ENCODE measurements at places on chromosomes 7 and 10.

DNA sequence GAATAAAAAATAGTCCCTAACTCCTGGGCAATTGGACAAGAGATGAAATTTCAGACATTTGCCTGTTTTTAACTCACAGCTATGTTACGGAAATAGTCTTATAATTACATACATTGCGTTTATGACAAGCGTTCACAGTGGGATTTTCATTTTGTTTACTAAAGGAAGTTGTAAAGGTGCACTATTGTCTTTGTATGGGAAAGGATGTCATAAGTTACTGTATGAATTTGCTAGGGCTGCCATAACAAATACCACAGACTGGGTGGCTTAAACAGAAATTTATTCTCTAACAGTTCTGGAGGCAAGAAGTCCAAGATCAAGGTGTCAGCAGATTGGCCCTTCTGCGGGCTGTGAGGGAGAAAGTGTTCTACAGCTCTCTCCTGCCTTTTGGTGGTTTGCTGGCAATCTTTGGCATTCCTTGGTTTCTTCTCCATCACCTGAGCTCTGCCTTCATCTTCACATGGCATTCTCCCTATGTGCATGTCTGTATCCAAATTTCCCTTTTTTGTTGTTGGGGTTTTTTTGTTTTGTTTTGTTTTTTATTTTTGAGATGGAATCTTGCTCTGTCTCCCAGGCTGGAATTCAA lies 5.6 kb downstream of the NFE2L3 start:
- DNase-seq = no peak

GRCh38 chr10:62772186-62772974 lies 32.1 kb upstream of the ADO start:
- DNase-seq = no peak

GRCh38 chr10:132884691-132885271 lies 57.6 kb downstream of the CFAP46 start:
- no peak for DNase-seq

- DNase-seq = no peak
These were observed 270.5 kb upstream of the ETV1 start for GRCh38 chr7:14260011-14260410.

DNA sequence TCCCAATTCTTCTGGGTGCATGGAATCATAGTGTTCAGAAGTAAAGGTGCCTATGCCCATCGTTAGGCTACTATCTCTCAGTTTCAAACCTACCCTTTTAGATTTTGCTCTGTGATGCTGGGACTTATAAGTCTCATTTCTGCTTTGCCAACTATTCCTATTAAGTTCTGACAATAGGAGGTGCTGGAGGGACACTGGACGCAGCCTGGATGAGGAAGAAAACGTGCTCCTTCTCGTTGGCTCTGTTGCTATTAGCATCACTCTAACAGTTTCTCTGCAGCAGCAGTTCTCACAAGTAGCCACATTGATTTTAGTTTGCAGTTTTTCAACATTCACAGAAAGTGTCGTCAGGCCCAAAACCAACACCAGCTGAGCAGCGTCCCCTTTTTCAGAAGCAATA lies 72.4 kb downstream of the ABCC2 start:
- DNase-seq = no peak

DNA sequence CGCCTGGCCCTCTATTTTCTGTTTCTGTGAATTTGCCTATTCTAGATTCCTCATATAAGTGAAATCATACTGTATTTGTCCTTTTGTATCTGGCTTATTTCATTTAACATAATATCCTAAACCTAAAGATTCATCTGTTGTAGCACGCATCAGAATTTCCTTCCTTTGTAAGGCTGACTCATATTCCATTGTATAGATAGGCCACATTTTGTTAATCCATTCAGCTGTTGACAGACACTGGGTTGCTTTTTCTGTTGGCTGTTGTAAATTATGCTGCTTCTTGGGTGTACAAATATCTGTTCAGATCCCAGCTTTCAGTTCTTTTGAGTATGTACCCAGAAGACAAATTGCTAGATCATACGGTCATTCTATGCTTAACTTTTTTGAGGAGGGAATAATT lies 28.8 kb upstream of the CUL1 start:
- DNase-seq = no peak

- DNase-seq = no peak
These were observed 81.2 kb upstream of the PPIF start for GRCh38 chr10:79266084-79266483.

- no peak for DNase-seq
These were observed 91.9 kb downstream of the GPAM start for GRCh38 chr10:112091703-112092102.

DNA sequence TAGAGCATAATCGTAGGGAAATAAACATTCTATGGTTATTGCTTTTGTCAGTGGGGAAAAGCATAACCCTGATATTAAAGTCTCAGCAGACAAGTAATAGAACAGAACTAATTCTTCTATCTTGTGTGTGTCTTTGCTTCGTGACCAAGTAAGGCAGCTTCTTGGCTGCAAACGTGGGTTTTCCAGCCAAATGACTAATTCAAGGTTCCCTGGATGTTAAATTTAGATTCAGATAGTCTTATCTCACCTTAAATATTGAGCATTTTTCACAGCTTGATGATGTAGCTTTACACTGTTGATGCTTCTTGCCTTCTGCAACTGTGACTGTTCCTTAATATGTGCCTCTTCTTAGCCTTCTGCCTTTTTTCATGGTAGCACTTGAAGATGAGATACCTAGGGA lies 113.0 kb downstream of the EXOC4 start:
- DNase-seq = no peak

DNA sequence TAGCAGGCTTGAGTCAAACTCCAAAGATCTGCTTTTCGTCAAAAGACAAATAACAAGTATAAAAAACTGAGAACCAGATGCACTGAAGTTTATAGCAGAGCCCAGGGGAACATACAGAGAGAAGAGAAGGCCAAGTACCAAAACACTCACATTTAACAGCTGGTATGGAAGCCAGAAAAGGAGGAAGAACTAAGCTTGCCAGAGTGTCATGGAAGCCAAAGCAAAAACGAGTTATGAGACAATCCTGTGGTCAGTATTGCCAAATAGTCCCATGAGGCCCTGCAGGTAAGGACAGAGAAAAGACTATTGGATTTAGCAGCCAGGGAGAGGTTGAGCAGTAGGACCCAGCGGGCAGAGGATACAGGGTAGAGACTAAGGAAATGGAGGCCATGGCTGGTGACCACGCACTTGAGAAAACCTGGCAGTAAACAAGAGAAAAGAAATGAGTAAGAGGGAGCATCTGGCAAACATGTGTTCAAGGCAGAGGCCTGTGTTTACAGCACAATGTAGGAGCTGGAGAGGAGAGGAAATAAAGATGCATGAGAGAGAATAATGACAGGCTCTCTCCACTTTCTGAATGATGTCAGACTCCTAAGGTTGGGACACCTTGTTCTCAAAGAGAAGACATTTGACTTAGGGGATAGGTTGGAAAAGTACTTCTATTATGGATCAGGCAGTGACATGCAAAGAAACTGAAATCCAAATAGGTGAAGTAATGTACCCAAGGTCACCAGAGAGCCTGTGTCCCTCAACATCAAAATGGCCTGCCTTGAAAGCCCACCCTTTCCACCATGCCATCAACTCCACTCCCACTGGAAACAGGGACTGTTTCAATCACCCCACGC lies 9.1 kb downstream of the CREB3L2 start:
- DNase-seq = no peak

- no peak for DNase-seq
These were observed 28.4 kb upstream of the CDK13 start for GRCh38 chr7:39921506-39922175.

GRCh38 chr7:24869572-24869971 lies 110.4 kb downstream of the OSBPL3 start:
- no peak for DNase-seq

DNA sequence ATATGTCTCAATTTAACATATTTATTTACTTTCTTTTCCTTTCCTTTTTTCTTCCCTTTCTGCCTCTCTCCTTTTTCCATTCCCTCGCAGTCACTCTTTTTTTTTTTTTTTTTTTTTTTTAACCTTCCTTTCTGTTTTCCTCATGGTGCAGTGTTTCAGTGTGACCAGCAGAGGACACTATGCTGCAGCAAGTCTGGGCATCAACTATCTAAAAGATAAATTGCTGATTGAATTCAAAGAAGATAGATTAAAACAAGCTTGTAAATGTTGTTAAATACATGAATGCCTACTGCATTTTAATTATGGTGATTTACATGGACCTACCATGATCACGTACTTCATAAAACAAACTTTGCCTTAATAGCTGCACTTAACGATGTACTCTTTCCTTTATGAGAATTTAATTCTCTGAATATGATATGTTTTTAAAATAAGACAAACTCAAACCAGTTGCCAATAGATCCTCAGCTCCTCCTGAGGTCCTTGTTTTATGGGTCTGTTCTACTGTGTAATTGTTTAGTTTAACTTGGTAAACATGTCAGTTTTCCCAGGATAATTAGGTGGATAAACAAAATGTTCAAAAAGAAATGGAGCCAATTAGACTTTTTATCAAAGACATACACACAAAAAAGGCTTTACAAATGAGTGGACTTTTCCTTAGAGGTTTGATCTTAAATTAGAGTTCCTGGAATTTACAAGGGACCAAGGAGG lies 101.0 kb upstream of the AGR3 start:
- no peak for DNase-seq

DNA sequence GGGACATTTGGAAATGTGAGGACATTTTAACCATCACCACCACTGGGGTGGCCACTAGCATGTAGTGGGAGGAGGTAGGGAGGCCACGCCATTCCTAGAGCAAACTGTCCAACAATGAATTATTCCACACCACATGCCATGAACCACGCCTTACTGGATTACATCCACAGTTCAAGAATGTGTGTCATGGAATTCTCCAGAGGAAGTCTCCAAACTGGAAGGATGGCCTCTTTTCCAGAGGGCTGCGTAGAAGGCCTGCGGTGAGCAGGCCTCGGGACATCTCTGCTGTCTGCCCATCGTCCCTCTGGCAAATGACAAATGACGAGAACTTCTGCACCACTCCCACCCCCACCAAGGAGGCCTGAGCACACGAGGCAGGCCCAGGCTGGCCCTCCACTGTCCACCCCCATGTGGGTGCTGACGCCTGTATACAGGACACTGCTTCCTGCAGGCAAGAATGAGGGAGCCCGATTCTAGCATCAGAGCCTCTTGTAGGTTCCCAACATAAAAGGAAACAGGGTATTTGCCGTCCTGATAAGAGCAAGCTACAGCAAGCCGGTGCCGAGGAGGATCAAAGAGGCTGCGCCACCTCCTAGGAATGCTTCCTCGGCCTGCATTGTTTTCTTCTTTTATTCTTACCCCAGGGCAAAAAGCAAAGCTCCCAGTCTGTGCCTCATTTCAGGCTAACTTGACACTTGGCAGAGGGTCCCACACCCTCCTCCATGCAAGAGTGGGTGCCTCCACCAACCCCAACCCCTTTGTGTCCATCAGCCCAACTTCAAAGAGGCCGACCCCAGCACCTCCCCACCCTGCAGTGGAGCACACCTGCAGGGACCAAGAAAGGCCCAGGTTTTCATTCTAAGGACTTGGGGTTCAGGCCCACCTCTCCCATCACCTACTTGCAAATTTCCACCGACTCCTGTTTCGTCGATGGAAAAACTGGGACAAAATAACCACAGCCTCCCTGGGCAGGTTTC lies 23.9 kb downstream of the TNS3 start:
- no peak for DNase-seq

GRCh38 chr10:51675088-51675487 lies 24.3 kb downstream of the CSTF2T start:
- no peak for DNase-seq

GRCh38 chr10:69533658-69534057 lies 39.6 kb downstream of the NEUROG3 start:
- no peak for DNase-seq

GRCh38 chr7:28070297-28071055 lies 110.1 kb downstream of the JAZF1 start:
- no peak for DNase-seq

GRCh38 chr7:15396210-15397158 lies 165.3 kb downstream of the AGMO start:
- DNase-seq = no peak

- no peak for DNase-seq
These were observed 1.4 kb downstream of the ETV1 start for GRCh38 chr7:13988065-13988464.

GRCh38 chr7:47280114-47280513 lies 301.8 kb downstream of the TNS3 start:
- no peak for DNase-seq

GRCh38 chr10:132106431-132106830 lies 40.7 kb downstream of the JAKMIP3 start:
- no peak for DNase-seq

GRCh38 chr10:129259128-129259815 lies 207.8 kb upstream of the MGMT start:
- no peak for DNase-seq

DNA sequence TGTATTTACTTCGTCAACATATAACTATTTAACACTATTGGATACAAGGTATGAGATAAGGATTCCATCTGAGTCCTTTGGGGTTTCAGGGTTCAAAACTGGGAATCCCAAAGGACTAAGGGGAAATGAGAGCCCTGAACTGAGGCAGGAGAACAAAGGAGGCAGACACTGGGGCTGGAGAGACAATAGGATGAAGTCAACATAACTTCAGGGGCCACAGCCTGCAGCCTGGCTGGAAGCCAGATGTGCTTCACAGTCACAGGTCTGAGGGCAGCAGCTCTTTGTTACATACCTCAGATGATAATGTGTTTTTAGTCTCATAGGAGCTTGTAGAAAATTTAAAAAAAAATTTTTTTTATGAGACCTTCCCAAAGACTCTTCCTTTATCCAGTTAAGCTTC lies 73.3 kb downstream of the NRF1 start:
- no peak for DNase-seq

DNA sequence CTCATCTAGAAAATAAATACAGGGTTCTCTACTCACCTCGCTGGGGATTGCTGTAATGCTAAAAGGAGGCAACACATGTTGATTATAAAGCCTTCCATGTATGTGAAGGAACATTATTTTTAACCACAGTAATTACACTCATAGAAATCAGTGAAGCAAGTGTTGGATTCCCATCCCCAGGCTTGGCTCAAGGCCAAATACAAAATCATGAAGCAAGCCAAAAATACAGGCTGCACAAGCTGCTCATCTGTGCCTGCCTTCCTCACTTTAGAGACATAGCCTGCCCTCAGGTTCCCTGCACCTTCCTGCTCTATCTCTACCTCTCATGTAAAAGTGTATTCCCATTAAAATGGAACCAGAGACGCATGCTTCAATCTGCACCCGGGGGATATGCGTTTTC lies 1077.1 kb upstream of the C7orf33 start:
- no peak for DNase-seq

DNA sequence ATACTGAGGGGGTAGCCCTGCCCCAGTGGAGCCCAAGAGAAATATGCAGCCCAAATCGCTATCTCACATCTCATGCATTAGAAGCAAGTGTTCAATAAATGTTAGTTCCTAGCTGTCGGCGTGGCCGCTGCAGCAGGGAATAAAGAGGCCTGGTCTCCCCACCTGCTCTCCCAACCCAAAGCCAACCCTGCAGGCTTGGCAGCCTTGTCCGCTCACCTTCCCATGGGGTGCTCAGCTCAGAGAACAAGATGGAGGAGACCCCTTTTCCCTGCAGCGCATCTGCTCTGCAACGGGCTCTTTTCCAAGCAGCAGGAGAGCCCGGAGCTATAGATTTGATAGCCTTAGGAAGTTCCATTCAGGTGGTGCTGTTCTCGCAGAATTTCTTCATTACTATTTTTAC lies 12.0 kb upstream of the DOCK1 start:
- DNase-seq = no peak

GRCh38 chr10:3208481-3209406 lies 36.2 kb upstream of the PITRM1 start:
- DNase-seq = no peak

GRCh38 chr10:118107040-118107439 lies 60.3 kb upstream of the RAB11FIP2 start:
- no peak for DNase-seq

GRCh38 chr7:151018421-151019129 lies 5.7 kb downstream of the ATG9B start:
- no peak for DNase-seq

GRCh38 chr10:102620138-102620590 lies 24.1 kb upstream of the TRIM8 start:
- no peak for DNase-seq

Measured in C1 segment of cervical spinal cord (tissue), 14 donors.